ENCODE measurements at places on chromosomes 6 and 20.
A peak's percentile ranks its signal among the peaks of the same experiment; 100 is the strongest.

DNA sequence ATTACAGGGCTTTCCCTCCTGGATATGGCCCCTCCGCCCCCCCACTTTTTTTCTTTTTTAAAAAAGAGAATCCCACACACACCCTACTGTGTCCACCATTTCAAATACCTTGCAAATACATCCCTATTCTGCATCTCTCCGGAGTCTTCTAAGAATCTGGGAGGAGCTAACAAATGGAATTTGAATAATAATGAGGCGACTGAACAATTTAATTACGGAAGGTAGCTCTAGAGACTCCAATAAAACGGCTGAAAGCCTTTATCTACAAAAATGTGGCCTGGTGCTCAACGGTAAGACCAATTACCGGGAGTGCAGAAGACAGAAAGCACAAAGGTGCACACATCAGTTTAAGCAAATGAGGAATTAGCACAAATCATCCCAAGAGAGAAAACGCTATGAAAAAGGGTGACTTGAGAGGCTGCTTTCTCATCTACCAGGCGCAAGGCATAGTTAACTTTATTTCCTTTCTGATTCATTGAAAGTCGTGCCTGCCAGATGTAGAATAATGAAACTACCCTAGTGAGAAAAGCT lies 1.8 kb downstream of the RRAGD start:
- DNase-seq, result peak; percentile 54

DNA sequence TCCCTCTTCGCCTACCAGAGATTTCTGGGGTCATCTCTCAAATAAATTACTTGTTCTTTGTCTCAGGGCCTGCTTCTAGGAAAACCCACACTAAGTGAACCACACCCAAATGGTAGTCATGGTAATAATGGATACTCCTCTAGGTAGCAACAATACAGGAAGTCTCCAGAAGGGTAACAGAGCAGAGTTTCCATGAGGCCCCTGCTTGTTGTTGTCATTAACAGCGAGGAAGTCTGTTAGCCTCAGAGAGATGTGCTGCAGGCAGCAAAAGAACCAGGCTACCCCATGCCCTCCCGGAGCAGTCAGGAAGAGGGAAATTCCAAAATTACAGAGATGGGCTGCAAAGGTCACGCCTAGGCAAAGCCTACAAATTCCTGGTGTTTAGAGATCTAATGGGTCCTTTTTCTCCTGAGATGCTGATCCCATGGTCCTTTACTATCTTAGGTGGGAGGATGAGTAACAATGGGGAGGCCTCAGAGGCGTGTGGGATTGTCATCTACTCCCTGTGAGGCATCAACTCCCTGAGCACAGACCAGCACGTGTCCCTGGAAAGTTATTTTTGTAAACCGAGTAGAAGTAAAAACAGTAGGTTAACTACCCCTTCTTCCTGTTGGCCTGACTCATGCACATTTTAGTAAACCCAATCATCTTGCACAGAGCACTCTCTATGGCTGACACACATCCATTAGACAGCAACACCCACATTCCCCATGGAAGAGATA lies 10.1 kb downstream of the ISM1 start:
- no peak for DNase-seq

DNA sequence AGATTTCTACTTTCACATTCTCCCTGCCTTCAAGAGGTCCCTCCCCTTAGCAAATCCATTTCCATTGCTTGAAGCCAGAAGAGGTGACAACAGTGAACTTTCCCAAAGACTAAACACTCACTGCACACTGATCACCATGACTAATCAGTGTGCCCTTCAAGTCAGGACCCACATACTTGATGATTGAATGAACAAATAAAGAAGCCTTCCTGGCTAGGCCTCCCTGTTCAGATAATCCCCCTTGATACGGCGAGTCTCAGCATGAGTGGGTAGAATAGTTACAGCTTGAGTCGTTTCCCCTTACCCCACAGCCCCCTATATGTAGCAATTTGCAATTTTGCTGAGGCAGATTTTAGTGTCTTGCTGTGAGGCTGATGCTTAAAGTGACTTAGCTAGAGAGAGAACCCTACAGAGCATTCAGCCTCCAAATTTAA lies 102.2 kb downstream of the UNC5CL start:
- no peak for DNase-seq

- DNase-seq, result no peak
These were observed 51.9 kb downstream of the STXBP5 start for GRCh38 chr6:147255948-147256674.

DNA sequence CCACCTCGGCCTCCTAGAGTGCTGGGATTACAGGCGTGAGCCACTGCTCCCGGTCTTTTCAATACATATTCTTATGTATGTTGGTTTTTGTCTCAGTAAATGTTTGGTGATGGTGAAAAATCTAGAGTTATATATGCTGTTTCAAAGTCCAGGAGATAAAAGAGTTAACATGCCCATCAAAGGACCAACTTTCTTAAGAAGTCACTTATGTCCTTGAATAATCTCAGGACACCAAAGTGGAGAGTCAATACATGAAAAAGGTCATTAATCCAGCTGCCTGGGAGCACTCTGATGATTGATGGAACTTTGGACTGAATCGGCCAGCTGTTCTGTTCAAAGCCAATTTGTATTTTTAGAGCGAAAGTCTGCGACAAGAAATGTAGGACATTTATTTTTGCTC lies 59.8 kb upstream of the HDAC2 start:
- no peak for DNase-seq

DNA sequence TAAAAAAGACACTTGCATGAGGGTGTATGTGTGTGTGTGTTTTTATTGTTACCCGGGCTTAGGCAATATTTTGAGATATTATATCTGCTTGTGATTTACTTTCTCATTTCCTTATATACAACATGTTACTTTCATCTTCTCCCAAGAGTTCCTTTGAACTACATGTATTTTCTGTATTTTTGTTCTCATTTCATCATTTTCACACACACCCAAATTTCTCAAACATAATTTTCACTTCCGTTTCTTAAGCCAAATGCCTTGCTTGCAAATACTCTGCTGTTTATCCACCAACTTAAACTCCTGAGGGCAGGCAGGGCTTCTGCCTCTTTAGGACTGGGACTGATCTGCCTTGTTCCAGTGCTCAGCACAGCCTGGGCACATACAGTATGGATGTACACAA lies 69.3 kb upstream of the FYN start:
- no peak for DNase-seq

DNA sequence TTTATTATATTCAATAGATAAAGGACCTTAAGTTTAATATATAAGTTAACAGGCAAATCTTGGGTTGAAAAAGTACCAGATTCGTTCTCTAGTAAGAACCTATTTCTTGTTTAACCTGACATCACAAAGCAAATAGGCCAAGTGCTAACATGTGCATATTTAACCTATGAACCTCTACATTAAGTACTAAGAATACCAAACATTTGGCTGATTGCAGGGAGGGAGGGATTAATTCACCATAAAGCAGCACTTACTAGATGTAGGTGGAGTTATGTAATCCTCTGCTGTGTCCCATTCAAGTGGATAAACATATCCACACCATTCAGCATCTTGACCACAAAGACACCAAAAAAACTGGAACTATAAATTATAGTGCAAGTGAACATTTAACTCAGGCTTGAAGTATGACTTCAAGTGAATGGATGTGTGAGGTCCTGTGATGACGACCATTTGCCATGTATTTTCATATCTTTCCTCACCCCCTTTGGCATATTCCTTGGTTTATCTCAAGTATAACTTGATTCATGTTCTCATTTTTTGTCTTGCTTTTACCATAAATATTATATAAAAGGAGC lies 10.2 kb downstream of the STX11 start:
- no peak for DNase-seq

DNA sequence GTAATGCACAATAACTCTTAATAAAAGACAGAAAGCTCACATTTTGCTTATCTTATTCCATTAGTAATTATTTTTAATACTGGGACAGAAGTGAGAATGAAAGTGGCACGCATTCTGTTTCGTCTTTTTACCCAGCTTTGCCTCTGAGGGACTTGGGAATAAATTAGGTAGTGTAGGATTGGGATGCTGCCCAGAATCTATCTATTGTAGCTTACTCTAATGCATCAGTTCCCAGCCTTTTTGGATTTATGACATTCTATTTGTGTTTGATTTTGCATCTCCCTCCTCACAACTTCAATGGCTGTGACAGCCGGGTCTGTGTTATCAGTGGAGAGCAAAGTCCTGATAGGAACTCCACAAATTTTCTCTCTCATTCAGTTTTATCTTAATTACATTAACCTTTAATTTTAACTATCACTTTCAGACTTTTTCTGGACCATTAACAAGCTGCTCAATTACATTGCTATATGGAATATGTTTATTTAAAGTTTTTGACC lies 62.9 kb upstream of the TULP4 start:
- no peak for DNase-seq

GRCh38 chr6:16343593-16343992 lies 105.2 kb downstream of the GMPR start:
- DNase-seq, result no peak

GRCh38 chr6:34145161-34146020 lies 496 bp downstream of the GRM4 start:
- DNase-seq, result no peak

GRCh38 chr6:136483906-136484305 lies 66.3 kb downstream of the MAP7 start:
- DNase-seq, result no peak

DNA sequence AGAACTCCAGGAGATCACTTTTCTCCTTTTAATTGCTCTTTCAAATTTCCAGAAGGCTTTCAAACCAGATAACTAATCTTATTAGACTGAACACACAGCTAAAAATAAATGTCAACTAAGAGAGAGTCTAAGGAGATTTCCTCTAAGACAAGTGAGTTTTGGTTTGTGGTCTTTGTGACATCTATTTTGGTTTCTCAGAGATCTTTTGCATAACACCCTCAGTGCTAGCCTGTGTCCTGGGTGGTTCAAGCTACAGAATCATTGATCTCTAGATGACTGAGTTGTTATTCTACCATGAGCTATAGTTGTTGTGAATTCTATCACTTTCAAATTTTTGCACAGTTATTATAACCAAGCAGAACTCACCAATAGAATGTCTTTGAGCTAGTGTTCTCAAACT lies 49.1 kb upstream of the PLCB4 start:
- peak; percentile 53 for DNase-seq

GRCh38 chr20:10481676-10482075 lies 46.6 kb downstream of the SLX4IP start:
- DNase-seq, result no peak

GRCh38 chr6:62285612-62286469 lies at the start of gene KHDRBS2:
KHDRBS2 (minus strand) TSS chr6:62286225.
- DNase-seq, result peak; percentile 91

DNA sequence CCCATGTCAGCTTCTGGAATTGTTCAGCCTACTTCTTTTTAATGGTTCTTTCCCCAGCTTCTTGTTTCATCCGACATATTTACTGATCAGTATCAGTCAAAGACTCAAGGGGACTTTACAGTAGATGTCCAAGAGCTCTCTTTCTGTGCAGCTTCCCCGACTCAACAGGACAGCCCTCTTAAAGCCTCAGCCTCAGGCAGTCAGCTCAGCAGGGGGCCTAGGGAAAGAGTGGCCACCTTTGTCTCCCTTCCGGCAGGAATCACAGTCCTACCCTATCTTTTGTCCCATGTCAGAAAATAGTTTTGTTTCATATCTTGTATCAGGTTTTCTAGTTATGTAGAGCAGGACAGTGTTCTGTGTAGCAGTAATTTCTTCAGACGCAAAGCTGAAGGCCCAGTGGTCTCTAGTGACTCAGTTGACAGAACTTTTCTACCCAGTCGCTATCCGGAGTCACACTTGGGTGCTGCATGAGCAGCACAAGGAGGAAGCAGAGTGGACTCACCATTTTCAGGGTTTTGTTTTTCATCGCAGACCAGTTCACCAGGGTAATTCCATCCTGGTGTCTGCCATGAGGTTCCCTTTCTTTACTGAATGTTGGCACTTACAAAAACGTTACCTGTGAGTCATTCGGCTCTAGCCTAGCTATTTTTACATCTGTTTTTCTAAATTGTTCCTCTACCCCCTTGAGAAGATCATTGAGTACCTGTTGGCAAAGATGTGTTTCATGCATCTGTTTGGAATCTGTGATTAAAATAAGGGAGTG lies 47.7 kb downstream of the SPATA2 start:
- DNase-seq, result no peak

DNA sequence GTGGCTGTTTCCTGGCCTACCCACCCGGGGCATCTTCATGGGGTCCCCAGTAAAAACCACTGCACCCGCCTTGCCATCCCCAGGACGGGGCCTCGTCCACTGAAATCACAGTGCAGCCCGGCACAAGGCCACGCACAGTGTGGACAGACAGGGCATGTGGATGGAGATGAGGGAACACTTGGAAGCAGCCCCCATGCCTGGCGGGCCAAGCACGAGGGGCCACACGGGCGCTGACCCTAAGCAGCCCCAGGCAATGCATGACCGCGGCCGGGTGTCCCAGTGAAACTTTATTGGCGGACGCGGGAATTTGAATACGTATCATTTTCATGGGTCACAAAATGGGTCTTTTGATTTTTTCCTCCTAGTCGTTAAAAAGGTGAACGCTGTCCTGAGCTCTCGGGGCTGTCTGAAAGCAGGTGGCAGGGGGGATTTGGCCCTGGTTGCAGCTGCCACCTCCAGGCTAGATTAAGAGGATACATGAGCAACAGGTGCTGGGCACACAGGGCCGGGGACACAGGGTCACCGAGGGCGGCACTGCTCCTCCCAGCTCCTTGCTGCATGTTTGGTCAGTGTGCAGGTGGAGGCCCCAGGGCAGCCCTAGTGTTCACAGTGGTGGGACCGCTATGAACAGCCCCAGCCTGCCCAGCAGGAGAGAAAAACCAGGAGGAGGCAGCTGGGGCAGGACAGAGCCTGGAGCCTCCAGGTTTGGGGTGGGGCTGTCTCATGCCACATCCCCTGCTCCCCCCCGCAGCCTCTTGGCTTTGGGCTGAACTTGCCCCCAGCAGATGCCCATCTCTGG lies 74.9 kb upstream of the SLCO4A1 start:
- no peak for DNase-seq

- no peak for DNase-seq
These were observed 8.8 kb downstream of the CD109 start for GRCh38 chr6:73704798-73705197.

DNA sequence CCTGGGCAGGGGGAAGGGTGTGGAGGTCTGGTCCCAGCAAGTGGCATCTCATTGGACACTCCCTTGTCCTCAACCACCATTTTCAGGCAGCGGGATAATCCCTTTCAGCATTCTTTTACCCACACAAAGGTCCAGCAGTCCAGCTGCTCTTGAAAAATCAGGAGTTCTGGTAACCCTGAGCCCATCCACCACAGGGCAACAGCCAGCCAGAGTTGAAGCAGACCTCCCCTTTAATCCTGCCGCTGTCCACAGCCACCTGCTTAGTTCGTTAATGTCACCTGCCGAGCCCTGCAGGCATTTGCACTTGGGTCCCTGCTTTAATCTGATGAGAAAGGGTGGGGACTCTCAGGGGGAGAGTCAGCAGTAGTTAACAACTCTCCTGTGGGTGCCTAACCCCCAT lies 11.1 kb downstream of the TMEM74B start:
- DNase-seq, result no peak
